Stimulated activated CD8-positive, alpha-beta memory T cell treated with anti-CD3 and anti-CD28 coated beads, Interleukin-12 subunit alpha, Interleukin-12 subunit beta, amount 100 ng/mL, for 1 hour (primary cell): ENCODE measurements at places on chromosomes 6 and 20.

- DNase-seq, result no peak
Measured at GRCh38 chr6:84136364-84137050, 90.9 kb downstream of the CEP162 start.

DNA sequence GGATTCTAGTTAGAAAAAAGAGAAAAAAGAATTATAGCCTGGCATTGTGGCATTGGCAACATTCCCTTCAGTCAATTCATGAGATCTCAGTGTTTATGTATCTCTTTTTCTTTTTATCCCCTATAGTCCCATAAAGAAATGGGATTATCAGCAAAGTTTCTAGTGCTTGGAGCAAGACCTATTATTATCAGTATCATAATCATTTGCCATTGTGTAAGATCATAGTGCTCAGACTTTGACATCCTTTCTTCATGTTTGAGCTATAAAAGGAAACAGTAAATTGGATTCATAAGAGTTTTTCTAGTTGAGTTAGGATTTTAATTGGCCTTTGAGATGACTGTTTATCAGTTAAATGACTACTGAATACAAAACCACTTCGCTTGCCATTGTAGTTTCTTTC is 295.6 kb downstream of the GRIK2 start:
- DNase-seq, result no peak

DNA sequence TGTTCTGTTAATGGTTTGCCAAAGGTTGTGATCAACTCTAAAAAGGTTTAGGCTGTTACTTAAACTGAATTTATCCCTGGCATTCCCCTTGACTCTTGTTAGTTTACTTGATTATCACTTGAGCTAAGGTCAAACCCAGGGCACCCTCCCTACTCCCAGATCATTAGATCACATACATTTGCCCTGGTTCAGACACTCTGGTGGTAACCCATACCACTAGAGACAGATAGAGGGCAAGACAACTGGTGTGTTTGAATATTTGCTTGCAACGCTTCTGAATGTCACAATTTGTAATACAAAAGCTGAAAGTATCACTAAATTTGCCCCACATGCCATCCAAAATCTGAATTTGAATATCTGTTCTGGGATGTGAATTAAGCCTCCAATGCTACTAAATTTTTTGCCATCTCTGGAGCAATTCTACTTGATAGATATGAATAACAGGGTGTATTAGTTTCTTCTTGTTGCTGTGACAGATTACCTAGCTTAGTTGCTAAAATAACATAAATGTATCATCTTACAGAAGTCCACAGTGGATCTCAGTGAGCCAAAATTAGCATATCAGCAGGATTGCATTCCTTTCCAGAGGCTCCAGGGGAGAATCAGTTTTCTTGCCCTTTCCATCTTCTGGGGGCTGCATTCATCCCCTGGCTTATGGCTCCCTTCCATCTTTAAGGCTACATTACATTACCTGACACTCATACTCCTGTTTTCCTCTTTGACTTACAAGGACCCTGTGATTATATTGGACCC is 45.4 kb downstream of the FIG4 start:
- no peak for DNase-seq

DNA sequence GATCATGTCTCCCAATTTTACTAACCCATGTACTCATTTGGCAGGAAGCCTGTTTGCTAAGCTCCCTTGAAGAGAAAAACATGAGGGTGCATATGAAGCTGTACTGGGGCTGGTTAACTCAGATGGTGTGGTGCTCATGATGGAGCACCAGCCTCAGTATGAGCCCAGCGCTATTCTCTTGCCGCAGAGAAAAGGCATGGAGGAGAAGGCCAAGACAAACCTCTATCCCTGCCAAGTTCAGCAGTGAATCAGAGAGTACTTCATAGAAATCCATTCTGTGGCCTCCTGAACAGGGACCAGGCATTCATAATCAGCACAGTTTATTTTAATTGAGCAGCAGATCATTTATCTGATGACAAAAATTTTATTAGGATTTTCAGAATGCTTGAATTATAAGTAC is 398.1 kb downstream of the LMBRD1 start:
- DNase-seq, result no peak

DNA sequence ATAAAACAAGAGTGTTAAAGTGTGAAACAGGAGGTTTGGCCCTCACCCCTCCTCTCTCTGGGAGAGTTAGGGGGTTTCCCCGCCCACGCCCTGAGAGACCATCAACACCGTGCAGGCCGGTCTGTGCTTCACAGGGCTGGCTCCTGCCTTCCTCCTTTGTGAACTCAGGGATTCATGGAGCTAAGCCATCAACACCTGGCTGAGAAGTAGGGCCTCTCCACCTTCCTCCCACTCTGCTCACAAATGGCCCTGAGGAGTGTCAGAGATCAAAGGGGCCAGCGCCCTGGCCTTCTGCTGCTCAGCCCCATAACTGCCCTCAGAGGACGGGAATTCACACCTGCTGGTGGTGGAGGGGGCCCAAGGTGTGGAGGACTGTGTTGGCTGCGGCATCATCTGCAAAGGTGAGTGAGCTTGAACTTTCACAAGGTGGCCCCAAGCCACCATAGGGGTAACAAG is 88.6 kb downstream of the PSMB1 start:
- no peak for DNase-seq

DNA sequence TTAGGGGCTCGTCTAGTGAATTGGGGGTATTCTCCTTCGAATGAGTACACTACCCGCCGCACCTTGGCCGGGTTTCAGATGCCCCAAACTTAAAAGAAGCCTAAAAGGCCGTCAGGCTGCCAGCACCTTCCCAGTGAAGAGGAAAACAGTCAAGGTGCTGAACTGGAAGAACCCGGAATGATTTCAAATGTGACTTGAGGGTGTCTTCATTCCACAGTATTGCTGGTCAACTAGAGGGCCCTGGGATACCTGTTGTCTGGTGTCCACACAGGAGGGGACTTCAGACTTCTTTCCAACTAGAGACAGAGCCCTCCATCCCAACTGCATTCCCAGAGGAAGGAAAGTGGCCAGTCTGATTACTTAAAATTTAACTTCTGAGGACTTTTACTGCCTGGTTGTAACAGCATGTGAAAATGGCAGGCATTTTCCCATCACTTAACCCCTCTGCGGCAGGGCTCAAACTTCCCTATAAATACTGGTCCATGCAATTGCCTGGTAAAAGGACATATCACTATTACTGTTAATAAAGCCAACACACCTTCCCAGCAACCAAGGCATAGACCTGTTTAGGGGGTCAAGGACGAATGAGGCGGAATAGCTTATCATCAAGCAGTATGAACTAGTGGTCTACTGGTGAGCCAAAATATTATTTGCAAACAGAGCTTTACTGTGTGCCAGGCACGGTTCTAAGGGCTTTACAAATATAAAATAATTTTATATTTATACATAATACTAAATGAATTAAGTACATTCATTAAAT is 651 bp upstream of the SAMHD1 start:
- DNase-seq, result no peak

- no peak for DNase-seq
Measured at GRCh38 chr6:45001663-45002062, 326.5 kb upstream of the RUNX2 start.

- DNase-seq, result no peak
Measured at GRCh38 chr6:6998194-6998569, 109.6 kb upstream of the RREB1 start.
